ENCODE measurements at places on chromosomes 1 and 21.

DNA sequence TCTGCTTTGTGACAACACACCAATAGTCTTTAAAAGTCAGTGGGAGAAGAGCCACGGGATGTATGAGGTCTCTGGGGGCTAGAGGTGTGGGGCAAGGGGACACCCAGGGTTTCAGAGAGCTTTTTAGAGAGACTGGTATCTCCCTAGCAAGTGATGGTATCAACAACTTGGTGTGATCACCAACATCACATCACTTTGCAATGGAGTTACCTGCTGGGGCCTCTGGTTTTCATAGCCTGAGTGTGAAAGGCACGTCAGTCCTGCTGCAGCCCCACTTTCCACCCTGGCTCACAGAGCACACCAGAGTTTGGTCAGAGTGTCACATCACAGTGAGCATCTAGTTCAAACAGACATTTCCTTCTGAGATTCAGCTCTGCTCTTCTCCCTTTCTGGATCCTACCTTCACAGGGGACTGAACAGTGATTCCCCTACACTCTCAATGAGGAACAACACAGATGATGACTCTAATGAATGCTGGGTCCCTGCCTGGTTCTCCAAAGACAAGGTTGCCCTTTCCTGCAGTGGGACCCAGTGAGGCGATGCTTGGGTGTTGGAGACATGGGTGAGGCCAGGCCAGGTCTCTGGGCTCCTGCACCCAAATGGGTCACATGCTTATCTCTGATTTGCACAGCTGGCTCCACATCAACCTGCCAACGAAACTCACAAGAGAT lies 2.0 kb upstream of the MAN1C1 start:
- no peak for DNase-seq

DNA sequence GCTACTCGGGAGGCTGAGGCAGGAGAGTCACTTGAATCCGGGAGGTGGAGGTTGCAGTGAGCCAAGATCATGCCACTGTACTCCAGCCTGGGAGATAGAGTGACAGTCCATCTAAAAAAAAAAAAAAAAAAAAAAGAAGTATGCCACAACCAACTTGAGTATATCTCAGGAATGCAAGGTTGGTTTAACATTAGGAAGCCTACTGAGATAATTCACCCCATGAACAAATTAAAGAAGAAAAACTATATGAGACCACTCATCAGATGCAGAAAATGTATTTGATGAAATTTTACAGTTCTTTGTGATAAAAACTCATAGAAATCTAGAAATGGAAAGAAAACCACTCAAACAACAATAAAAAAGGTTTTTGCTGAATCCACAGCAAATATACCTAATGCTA lies 373.8 kb downstream of the LMO4 start:
- no peak for DNase-seq

DNA sequence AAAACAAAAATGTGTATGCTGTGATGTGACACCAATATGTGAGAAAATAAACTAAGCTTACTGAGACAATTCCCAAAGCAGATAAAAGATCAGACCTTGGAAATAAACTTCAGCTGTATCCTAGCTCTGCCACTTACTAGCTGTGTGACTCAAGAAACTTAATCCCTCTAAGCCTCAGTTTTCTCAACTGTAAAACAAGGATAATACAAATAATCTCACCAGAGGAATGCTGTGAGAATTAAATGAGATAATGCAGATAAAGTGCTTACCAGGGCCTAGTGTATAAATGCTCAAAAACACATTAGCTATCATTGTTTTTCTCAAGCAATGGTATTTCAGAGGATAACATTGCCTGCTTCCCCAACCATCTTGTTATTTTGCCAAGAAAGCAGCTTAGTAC lies 2.1 kb downstream of the HEATR1 start:
- DNase-seq, result no peak

DNA sequence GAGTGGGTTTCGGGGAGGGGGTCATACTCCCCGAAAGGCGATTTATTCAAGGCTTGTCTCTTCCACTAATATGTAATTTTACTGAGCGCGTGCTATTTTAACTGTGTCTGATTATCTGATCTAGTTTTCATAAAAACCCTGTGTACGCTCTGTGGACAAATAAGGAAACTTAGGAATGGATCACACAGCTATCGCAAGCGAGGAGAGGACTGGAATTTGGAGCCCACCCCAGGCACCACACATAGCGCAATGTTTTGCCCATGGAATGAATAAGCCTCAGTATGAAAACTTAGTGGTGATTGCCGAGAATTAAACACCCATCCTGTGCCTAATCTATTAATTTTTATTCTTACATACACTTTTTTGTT lies 9.8 kb upstream of the RAB42 start:
- no peak for DNase-seq

- DNase-seq, result no peak
These were observed 178.7 kb downstream of the VAV3 start for GRCh38 chr1:107786203-107786845.

- peak; percentile 77 for DNase-seq
These were observed 21.8 kb downstream of the SLC27A3 start for GRCh38 chr1:153796786-153797659.

DNA sequence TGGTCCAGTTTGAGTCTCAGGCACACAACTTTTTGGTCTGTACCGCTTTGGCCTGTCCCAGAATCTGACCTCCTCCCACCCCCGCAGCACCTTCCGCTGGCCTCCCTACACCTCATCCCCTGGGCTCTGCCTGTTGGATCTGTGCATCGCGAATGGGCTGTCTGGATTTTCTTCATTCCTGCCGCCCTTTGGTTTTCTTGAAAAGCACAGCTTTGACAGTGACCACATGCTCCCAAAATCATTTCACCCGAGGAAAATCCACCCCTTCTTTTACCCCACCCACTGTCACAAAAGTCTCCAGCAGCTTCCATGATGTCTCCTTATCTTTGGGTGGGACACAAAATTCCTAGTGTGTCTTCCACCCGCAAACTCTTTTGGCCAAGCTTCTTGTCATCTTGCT lies 65.0 kb upstream of the SSX2IP start:
- no peak for DNase-seq

- no peak for DNase-seq
These were observed 126.4 kb downstream of the ZZZ3 start for GRCh38 chr1:77556045-77556444.

- no peak for DNase-seq
These were observed 120.2 kb downstream of the MRPL39 start for GRCh38 chr21:25487046-25487594.

- peak; percentile 42 for DNase-seq
These were observed 5.3 kb downstream of the PSRC1 start for GRCh38 chr1:109277434-109278204.

GRCh38 chr1:108345776-108346531 lies 102.1 kb upstream of the NBPF4 start:
- DNase-seq, result no peak

GRCh38 chr1:121517586-121518230 lies 332.9 kb downstream of the SRGAP2C start:
- no peak for DNase-seq

DNA sequence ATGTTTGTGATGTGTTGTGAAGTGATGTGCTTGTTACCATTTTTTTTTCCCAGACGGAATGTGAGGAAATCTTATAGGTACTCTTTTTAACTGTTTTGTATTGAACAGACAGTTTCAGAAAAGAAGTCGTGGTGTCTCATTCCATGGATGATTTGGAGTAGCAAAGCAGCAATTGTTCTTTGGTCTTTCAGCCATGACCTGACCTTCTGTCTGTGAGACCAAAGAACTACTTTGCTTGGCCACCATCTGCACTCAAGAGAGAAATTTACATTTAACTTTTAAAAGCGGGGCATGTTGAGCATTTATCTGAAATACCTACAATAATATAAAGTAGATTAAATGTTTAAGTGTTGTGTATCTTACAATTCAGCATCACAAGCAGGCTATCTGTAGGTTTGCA lies 90.2 kb downstream of the SDCCAG8 start:
- DNase-seq, result no peak

GRCh38 chr1:38476111-38476849 lies 383.3 kb downstream of the RRAGC start:
- DNase-seq, result no peak

DNA sequence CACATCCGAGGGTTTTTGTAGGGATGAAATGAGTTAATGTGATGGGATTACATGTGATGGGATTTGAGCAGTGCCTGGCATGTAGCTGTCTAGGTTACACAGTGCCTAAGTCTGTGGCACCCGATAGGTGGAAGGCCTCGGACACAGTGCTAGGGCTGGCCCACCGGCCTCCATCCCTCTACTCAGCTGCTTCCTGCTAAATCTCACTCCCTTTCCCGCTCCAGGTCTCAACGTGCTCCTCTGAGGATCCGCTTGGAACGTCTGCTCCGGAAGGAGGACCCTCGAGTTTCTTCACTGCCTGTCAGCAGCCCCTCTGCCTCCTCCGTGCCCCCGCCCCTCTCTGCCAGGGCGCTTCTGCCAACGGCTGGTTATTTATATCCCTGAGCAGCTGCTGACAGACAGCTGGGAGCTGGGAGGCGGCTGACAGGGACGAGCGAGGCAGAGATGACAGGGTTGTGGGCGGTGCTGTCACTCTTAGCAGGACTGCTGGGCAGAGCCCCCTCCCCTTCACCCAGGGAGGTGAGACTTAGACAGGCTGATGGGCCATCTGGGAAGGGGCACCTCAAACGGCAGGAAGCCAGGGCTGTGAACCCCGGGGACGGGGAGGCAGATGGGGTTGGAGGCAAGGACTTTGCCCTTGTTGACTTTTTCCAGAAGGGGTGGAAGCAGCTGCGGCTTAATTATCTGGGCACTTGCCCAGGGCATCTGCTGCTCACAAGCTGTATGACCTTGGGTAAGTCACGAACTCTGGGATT lies 26.6 kb upstream of the LRRN2 start:
- DNase-seq, result no peak

DNA sequence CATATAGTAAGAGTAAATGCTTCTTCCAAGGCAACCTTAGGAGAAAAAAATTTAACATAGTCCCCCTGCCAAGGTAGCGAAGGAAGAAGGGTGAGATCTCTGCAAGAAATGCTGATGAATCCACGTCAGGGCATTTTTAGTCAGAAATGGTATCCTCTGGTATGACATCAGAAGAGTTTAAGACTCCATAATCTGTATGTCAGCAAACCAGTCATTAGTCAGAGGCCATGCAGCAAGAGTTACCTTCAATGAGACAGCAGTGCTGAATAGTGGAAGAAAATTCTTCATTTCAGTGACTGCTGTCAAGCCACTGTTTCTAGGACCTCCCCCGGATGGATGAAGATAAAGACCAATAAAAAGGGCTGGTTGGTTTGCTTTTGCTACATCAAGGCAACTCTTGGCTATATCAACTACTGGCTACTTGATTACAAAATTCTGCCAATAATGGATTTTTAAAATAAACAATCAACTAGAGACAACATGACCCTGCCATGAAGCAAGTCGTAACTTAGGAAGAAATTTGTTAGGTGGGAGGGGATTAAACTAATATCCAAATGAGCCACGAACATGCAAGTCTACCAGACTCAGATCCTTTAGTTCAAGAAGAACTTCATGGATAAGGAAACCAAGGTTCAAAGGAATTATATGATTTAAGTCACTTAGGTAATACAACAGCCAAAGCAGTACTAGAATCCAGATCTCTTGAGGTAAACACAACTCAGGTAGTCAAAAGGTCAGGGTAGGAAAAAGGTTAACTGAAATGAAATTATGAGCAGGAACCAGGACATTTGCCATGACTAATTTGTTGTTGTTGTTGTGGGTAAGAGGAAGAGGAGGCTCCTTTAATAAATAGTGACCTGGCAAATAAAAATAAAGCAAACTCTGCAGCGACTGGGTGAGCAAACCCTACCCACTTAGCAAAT lies 25.6 kb upstream of the GUCA2A start:
- DNase-seq, result no peak

- DNase-seq, result no peak
These were observed 24.6 kb upstream of the ADARB1 start for GRCh38 chr21:45049714-45050344.

DNA sequence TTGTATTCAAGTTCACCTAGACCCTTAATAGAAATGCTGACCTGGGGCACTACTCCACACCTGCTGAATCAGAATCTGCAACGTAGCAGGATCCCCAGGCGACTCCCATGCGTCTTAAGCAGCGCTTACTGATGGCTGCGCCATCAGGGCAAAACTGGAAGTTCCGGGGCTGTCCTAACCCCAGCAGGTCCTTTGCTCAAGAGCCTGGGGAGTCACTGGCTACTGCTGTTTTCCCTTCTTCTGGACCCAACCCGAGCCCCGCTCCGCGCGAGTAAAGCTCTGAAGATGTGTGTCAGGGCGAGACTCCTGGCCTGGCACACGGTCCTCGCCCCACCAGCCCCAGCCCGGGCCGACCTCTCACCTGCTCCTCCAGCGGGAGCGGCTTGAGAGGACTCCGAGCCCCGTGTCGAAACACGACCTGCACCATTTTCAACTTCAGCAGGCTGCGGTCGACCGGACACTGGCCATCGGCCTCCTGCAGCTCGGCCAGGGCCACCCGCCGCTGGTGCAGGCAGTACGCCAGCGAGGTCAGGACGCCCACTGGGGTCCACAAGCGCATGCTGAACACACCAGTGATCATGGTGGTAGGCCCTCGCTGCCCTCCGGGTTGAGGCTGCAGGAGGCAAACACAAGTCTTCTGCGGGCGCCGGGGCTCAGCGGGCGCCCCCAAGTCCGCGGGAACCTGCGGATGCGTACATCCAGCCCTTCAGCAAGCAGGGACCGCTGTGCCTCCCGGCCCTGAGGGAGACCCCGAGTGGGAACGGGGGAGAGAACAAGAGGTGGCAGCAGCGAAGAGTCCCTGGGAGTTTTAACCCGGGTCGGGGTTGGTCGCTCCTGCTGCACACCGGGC lies 630 bp downstream of the ACP6 start:
- no peak for DNase-seq

DNA sequence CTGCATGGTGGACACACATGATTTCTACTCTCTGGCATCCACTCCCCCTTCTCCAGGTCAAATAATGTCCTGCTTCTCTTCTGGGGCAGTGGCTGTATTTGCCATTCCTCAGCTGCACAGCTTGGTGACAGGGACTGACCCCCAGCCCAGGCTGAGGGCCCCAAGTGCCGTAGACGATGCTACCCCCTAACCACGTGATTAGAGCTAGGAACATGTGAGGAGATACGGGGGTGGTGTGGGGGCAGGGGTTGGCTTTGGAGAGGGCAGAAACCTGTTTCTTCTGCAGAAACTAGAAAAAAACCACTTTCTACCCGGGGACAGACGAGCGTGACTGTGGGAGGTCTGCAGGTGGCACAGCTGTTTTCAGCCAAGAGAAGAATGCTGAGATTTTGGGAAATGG lies 192.4 kb downstream of the SIPA1L2 start:
- no peak for DNase-seq

GRCh38 chr1:187313115-187313514 lies 484.4 kb downstream of the PLA2G4A start:
- no peak for DNase-seq

- DNase-seq, result no peak
These were observed 10.3 kb downstream of the TTC34 start for GRCh38 chr1:2791027-2791760.

Data from stimulated activated CD8-positive, alpha-beta memory T cell treated with anti-CD3 and anti-CD28 coated beads, Interleukin-7, amount 100 ng/mL, for 1 hour (primary cell).